ENCODE measurements at places on chromosomes 11 and 22. TPM values are rescaled to one million over a fixed set of nuclear protein-coding genes. Genes with fewer than 3 reads are reported as not detected.

KRTAP5-9 gene
- total RNA-seq: not detected

ROBO3 gene
- total RNA-seq: 17.6 TPM

IGLL1 gene
- not detected for total RNA-seq

MCHR1 gene
- total RNA-seq: 1.6 TPM

LINC01488 gene
- total RNA-seq: 0.38 TPM
